Neural crest cell (in vitro differentiated cells): ENCODE measurements at places on chromosomes 3 and 15.

DNA sequence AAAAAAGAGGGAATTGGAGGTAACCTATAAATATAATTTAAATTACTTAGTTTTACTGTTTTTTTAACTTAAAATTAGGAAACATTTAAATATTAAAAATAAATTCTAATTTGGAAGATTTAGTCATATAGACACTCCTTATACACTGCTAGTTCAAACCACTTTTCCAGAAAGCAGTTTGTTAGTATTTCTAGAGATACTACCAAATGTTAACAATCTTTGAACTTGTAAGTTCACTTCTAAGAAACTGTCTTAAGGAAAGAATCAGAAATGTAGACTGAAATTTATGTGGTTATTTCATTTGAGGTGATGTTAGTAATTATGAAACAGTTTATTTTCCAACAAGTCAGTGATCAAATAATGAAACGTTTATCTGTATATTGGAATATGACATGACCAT is 22.7 kb downstream of the CTDSPL2 start:
- no peaks in the 10 kb centered on the region for H3K27me3 ChIP-seq
- no peaks in the 10 kb centered on the region for H3K4me1 ChIP-seq
- H3K4me3 ChIP-seq: no peak overlapping the region
- peaks cover 13% of the 10 kb centered on the region for H3K36me3 ChIP-seq

DNA sequence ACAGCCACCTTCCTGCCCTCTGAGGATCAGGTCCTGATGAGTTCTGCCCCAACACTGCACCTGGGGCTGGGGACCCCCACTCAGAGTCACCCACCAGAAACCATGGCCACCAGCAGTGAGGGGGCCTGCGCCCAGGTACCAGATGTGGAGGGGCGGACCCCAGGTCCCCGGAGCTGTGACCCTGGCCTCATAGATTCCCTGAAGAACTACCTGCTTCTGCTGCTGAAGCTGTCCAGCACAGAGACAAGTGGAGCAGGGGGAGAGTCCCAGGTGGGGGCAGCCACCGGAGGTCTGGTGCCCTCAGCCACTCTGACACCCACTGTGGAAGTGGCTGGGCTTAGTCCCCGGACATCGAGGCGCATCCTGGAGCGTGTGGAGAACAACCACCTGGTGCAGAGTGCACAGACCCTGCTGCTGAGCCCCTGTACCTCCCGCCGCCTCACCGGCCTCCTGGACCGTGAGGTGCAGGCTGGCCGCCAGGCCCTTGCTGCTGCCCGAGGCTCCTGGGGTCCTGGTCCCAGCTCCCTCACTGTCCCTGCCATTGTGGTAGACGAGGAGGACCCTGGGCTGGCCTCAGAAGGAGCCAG is 27.0 kb upstream of the SLC28A1 start:
- H3K36me3 ChIP-seq: no peaks in the 10 kb centered on the region
- no peak for DNase-seq
- H3K27me3 ChIP-seq: no peaks in the 10 kb centered on the region
- no peaks in the 10 kb centered on the region for H3K4me1 ChIP-seq
- H3K27ac ChIP-seq: peak overlapping the region; percentile 78
- no peak overlapping the region for H3K4me3 ChIP-seq

- H3K27ac ChIP-seq: no peak overlapping the region
- H3K27me3 ChIP-seq: no peaks in the 10 kb centered on the region
- no peak for DNase-seq
- no peak overlapping the region for H3K4me3 ChIP-seq
Measured at GRCh38 chr15:73716417-73716816, 32.2 kb downstream of the CD276 start.

- no peaks in the 10 kb centered on the region for H3K27me3 ChIP-seq
- no peaks in the 10 kb centered on the region for H3K36me3 ChIP-seq
Measured at GRCh38 chr3:14525685-14526631, 14.2 kb downstream of the GRIP2 start.

DNA sequence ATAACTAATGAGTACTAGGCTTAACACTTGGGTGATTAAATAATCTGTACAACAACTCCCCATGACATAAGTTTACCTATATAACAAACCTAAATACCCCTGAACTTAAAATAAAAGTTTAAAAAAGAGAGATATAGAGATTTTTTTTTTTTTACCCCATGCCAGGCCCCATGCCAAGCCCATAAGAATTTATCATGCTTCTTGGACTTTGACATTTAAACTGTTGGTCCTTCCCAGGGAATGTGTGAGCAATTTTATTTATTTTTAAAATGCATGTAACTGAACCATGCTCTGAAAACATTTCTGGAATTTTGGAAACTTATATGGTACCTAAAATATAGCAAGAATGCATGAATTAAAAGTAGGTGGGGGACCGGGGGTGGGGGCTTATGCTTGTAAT is 26.3 kb downstream of the KLHL6 start:
- peaks cover 18% of the 10 kb centered on the region for H3K4me1 ChIP-seq
- H3K27me3 ChIP-seq: no peaks in the 10 kb centered on the region
- H3K36me3 ChIP-seq: no peaks in the 10 kb centered on the region
- no peak for DNase-seq

DNA sequence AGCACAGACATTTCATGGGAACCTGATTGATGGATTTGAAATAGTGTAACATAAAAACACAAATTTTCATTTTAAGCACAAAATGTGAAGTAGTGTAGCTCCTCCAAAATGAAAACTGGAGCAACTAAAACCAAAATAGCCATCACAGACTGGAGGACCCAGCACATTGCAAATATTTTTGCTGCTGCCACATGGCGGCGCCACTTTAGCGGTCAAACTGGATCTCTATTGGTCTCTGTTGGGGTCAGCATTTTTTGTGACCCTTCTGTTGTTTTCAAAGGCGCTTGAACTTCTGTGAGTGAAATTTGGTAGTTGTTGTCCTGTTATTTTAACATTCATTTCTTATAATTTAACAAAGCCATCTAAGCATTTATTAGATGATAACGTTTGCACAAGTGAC is 259.9 kb downstream of the IL20RB start:
- no peak overlapping the region for H3K27ac ChIP-seq
- peak; percentile 30 for DNase-seq
- H3K4me1 ChIP-seq: no peaks in the 10 kb centered on the region
- H3K36me3 ChIP-seq: no peaks in the 10 kb centered on the region
